ENCODE measurements at places on chromosomes 6 and 20.

DNA sequence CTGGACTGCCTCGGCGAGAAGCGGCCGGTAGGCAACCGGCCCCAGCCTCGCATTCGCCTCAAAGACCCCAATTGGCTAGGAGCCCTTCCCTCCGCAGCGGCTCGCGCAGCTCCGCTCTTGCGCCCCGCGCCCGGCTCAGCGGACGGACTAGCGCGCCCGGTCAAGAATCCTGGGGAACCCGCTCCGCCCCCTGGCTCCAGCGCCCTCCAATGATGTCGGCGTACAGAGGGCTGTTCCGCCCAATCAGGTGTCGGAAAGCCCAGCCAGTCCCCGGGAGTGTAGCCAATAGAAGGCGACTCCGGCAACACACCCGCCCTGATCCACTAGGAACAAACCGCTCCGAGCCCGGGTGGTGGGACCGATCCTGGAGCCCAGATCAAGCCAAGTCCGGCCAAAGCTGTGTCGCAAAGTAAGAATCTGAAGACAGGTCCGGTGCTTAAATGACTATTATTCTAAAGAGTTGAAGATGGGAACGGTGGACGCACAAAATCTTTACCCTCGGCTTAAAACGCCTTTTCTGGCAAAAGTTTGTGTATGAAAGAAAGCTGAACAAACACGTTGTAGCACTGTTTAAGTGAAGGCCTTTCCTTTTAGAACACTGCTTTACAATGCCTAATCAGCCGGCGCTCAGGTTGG, 132.2 kb downstream of the OGFRL1 start:
- no peak for DNase-seq

- DNase-seq = no peak
Measured at GRCh38 chr6:11613336-11613735, 75.8 kb downstream of the TMEM170B start.

DNA sequence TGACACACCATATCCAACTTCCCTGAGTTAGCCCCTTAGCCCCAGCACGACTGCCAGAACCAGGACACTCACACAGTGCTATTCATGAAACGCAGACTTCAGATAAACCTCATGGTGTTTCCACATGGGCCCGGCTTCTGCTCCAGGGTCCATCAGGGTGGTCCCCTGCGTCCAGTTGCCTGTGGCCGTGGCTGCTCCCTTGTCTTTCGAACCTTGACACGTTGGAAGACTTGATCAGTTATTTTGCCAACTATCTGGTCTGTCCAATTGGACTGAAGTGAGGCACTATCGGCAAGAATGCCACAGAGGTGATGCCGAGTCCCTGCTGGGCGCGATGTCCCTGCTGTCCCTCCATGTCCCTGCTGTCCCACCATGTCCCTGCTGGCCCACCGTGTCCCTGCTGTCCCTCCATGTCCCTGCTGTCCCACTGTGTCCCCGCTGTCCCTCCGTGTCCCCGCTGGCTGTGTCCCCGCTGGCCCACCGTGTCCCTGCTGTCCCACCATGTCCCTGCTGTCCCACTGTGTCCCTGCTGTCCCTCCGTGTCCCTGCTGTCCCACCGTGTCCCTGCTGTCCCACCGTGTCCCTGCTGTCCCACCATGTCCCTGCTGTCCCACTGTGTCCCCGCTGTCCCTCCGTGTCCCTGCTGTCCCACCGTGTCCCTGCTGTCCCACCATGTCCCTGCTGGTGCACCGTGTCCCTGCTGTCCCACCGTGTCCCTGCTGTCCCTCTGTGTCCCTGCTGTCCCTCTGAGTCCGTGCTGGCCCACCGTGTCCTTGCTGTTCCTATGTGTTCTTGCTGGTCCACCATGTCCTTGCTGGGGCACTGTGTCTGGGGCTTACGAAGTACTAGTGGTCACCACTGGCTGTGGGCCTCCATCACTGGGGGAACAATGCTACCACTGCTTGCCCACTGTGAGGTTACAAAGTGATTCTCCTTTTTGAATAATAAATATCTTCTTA, 251.4 kb downstream of the DLL1 start:
- no peak for DNase-seq

GRCh38 chr6:36731622-36732310, 34.1 kb downstream of the RAB44 start:
- DNase-seq = no peak

DNA sequence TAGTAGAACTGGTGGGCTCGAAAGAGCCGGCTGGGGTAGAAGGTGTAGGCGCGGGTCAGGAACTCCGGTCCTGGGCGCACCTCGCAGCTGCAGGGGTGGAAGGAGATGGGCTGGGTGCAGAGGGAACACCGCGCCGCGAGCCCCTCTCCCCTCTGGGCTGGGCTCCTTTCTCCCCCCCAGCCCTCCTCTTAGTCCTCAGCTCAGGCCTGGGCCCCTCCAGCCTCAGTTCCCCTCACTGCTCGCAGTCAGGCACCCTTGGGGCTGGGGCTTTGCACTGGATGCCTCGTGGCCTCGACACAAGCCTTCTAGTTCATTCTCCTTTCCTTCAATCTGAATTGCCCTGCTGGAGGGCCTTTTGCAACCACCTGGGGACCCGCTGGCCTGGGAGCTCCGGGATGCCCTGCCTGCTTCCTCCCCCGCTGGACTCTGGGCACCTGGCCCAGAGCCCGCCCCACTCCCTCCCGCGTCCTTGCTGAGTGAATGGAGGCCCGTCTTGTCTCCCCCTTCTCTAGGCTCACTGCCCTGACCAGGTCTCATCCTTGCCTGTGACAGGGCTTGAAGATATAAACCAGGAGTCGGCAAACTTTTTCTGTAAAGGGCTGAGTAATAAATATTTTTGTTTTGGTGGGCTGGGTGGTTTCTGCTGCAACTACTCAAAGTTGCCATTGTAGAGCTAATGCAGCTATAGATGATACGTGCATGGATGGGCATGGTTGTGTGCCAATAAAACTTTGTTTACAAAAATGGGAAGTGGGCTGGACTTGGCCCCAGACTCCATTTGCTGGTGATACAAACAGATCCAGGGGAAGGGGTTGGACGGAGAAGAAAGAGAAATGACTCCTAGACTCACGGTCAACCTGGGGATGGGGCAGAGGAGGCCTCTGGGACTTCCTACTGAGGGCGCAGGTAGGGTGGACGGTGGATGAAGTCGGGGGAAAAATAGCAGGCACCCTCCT, 47.3 kb downstream of the APCDD1L start:
- no peak for DNase-seq

GRCh38 chr6:144006736-144007477, 1.2 kb downstream of the PLAGL1 start:
- peak; percentile 46 for DNase-seq

- no peak for DNase-seq
Measured at GRCh38 chr6:161199850-161200249, 74.0 kb downstream of the AGPAT4 start.

Data from urothelium cell line (cell line).